Activated CD8-positive, alpha-beta memory T cell treated with anti-CD3 and anti-CD28 coated beads, Interleukin-2, amount 10 ng/mL, durations not matched to agents 7 days and 5 days (primary cell): ENCODE measurements at places on chromosomes 1 and 21. TPM values are rescaled to one million over a fixed set of nuclear protein-coding genes. Genes with fewer than 3 reads are reported as not detected.

GRCh38 chr1:110173466-110174105, 23.3 kb downstream of the SLC6A17 start:
- no peak for DNase-seq

SPRR2F gene
- not detected for total RNA-seq

EXO5 gene
- 15.9 TPM for total RNA-seq

FMN2 gene
- total RNA-seq = not detected

TMCO1 gene
- 102 TPM for total RNA-seq

DNA sequence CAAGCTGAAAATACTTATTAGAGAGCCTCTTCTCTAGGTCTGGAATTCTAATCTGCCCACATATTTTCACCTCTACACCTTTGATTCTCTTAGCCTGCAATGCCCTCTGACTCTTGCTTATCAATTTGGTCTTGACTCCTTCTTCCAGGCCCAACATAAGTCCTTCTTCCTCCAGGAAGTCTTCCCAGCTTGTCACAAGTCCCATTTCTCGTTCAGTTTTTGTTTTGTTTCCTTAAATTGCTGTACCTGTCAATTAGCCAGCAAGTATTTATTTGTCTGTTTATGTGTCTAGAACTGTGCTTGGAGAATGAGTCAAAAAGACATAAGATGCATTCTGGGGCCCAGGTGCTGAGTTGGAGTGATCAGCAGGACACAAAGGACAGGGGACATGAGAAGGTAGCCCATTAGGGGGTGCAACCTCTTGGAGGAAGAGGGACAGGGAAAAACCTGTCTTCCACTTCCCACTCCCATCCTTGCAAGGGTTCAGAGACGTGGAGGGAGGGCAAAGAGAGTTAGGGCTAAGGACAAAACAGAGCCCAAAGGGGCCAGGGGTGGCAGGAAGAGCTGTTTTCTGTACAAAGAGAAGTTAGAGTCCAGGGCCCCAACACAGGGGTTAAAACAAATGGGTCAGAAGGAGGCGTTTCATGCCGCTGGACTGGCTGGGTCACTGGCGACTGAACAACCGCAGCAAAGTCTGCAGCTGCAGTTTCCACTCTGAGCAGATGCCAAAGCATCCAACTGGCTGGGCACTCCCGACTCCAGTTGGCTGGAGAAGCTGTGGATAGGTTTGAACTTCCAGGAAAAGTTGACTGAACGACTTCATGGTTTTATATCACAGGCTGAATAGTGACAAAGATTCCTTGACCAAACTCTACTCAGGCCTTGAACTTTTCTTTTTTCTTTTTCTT, 10.7 kb upstream of the CNR2 start:
- no peak for DNase-seq

INPP5B gene
- 37.6 TPM for total RNA-seq

DNA sequence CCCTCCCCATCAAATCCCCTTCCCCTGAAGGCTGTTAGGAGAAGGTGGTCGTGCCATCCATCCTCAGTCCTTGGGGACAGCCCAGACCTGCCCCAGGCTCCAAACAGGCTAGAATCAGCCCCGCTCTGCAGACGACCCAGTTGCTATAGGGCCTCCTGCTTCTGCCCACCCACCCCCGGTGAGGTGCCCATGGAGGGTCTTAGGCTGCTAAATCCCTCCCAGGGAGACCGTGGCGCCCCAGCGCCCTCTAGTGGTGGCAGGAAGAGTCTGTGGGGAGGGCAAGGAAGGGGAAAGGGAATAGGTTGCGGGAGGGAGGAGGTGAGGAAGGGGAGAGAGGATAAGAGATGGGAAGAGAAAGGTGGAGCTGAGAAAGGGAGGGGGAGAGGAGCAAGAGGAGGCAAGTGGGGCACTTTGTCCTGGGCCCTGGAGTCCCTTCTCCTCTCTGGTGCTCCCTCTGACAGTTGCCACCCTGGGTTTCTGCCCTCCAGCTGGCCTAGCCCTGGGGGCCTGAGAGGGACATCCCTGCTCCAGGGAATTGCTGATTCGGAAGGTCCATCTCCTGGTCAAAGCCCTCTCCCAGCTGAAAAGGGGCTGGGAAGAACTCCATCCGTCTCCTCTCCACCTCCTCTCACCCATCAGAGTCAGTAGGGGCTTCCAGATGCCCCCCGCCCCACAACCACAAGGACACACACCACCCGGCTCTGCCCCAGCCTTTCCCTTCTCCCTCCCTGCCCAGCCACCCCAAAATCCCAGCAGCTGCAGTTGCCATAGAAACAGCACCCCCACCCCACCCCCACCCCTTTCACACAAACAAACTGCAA, 55.4 kb downstream of the CAMK2N1 start:
- peak; percentile 51 for DNase-seq

- DNase-seq = no peak
These were observed 54.5 kb downstream of the NCAM2 start for GRCh38 chr21:21052672-21053071.

DNA sequence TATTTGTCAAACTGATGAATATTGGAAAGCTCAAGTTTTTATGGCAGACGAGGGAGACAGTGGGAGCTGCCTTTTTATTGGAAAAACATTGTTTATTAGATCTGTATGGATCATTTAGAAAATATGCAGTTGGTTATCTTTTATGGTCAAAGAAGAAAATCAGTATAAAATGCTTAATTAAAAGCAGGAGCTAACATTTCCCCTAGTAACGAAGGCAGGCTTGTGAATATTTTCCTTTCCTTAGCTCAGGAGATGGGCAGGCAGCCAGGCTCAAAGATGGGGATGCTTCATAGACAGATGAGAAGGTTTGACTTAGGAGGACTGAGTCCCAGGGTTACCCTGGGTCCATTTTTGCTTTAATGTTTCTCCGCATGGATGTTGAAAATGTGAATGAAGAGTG, 26.0 kb downstream of the ROR1 start:
- no peak for DNase-seq

- no peak for DNase-seq
These were observed 25.5 kb downstream of the PCSK9 start for GRCh38 chr1:55064861-55065263.

GRCh38 chr1:186550832-186551231, 89.9 kb upstream of the PDC start:
- no peak for DNase-seq

NCF2 gene
- total RNA-seq = 9.8 TPM

TRIM17 gene
- 2.8 TPM for total RNA-seq

ISG15 gene
- total RNA-seq = 432 TPM

TBX15 gene
- total RNA-seq = not detected

CCDC17 gene
- 2.5 TPM for total RNA-seq

LCE1C gene
- not detected for total RNA-seq

PGLYRP3 gene
- total RNA-seq = not detected

DNA sequence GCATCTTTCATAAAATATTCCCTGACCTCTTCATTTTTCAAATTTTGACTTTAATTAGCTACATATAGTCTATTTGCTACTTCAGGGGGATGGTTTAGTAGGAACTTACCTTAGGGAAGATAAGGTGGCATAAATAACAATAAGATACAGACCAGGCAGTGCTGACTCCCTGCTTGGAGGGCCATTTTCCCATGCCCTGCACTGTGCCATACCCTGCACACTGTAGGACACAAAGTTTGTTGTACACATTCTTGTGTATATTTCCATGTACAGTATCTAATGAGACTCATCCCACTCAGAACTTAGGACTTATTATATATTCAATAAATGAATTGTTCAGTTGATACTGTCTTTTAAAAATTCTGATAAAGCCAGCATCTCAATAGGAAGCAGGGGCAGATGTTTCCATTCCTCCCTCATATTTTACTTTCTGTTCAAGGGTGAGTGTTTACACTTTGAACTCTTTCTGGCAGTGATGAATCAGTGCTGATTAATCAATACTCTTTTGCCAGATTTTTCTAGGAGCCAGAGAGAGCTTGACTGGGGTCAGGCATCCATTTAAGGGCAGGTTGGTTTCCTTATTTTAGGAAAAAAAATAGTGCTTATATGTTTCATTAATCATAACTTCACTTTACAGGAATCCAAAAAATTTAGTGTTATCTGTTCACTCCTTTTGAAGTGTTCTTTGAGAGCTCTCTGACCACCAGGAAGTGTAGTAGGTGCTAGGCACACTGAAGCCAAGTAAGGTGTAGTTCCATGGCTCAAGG, 30.6 kb downstream of the MPZL1 start:
- DNase-seq = no peak

GRCh38 chr1:26978901-26979300, 14.6 kb upstream of the TRNP1 start:
- no peak for DNase-seq

STYXL2 gene
- total RNA-seq = not detected

DNA sequence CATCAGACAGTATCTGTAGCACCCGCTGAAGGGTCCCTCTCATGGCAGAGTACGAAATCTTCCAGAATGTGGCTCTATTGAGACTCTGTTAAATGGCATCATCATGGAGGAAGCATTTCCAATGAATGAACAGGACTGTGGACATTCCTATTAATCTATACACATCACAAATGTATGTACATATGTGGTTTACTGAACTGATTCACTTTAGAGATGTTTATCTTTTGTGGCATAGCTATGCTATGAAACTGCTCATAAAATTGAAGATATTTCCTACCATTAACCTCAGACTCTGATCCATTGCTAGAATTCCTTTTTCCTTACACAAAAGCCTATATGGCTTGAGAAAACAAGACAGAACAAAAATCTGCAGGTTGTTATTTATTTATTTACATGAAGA, 259.6 kb upstream of the RRP15 start:
- no peak for DNase-seq

DNA sequence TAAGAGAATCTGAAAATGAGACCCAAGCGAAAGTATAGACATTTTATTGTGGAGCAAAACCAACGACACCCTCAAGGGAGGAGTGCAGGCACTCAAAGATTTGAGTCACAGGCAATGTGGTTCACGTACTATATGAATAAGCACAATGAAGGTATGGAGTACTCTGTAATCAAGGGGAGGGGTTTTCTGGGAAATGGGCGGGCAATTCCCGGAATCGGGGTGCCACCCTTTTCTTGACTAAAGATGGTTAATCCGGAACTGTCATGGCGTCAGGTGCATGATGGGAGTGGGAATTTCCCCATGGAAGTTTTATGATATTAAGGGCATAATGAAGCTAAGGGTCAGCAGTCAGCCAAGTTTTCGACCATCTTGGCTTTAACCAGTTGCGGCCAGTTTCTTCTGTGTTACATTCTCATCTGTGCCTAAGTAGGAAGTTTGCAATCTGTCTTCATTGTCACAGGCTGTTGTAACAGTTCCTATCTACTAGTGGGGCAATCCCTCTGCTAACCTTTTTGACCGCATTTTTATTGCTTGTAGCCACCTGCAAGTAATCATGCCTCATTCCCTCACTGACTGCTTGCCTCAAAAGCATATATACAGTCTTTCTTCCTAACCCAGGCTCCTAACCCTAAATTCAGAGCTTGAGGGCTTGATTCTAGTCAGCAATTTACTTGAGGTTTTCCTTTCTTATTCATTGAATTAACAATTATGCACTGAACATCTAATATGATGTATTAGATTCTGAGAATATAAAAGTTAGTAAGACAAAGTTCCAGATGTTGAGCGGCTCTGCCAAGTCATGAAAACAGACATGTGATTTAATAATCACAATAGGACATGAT, 775 bp upstream of the AIM2 start:
- DNase-seq = peak; percentile 100

GATAD2B gene
- total RNA-seq = 77.9 TPM

- DNase-seq = no peak
These were observed 241.3 kb downstream of the PLA2G4A start for GRCh38 chr1:187070076-187070475.

FCRL2 gene
- not detected for total RNA-seq

VPS45 gene
- 34.7 TPM for total RNA-seq

DNA sequence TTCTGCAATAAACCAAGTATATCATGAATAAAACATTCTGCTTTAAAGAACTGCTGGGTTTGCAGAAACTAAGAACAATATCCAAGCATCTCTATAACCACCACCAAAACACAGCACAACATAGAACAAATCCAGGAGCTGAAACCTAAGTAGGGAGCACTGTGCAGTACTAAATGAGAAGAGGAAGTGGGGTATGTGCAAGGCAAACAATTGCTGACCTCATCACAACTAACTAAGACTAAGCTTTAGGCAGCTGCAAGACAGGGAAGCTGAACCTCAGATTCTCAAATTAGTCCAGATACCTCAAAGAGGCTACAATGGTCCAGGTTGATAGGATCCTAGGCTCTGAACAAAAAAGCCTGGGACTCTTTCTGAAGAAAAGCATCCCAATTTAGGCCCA, 172.6 kb downstream of the SLC44A5 start:
- DNase-seq = no peak

DNA sequence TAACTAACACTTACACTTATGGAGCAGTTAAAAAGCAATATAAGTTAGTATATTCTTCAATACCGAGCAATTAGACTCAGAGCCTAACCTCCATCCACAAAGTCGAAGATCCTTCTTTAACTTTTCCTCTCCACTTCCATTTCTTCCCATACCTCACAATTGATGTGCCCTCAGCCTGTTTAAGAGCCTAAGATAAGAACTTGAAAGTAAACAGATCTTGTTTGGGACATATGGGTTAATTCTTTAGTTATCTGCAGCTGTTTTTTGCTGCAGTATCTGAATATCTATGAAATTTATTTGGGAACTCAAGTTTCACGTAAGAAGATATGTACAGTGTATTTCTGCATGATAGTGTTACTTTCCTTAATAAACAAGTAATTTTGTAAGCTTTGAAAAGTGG, 51.5 kb downstream of the MIGA1 start:
- DNase-seq = no peak

DNA sequence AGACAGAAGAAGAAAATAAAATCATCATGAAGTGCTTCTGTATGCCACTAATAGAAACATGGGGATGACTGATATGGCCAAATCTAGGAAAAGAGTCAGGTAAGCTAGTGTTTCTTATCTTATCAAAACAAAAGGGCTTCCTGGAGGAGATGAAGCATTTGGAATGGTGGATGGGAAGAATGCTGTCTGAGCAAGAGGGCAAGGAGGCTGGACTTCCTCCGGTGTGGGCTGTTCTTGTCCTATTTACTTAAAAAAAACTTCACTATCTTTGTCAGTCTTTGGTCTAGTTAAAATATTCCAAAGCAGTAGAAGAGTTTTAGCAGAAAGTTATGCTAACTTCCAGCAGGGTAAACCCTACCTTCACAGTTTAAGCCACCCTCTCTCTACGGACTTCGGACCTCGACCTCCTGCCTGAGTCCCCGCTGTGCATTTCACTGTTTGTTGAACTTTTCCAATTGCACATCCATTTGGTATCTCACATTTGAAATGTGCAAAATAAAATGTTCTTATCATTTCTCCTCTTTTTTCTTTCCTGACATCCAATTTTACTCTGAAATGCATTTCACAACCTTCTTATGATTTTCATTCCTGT, 64.8 kb upstream of the TSPAN2 start:
- DNase-seq = no peak

FBXO2 gene
- 4.6 TPM for total RNA-seq

FAM72C gene
- 15.3 TPM for total RNA-seq

OR2M3 gene
- total RNA-seq = not detected

CHRM3 gene
- not detected for total RNA-seq

DNA sequence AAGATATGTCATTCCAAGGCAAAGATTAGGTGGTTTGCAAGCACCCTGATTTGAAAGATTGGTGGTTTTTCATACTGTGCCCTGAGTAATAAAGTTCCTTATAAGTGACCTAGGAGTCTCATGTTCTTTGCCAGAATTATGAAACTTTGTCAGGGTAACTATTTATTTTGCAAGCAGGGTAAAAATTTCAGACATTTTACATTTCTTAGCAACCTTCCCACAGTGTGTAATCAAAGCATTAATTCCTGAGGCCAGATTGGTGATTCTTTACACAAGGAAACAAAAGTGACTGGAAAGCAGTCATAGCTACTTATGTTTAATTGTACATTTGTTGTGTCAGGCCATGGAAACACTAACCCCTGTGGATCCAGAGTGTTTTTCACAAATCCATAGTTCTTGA, 998.0 kb upstream of the B3GALT2 start:
- no peak for DNase-seq

GRCh38 chr1:160488347-160489058, 34.6 kb downstream of the SLAMF6 start:
- no peak for DNase-seq
